ENCODE measurements at places on chromosomes 5 and 9.

DNA sequence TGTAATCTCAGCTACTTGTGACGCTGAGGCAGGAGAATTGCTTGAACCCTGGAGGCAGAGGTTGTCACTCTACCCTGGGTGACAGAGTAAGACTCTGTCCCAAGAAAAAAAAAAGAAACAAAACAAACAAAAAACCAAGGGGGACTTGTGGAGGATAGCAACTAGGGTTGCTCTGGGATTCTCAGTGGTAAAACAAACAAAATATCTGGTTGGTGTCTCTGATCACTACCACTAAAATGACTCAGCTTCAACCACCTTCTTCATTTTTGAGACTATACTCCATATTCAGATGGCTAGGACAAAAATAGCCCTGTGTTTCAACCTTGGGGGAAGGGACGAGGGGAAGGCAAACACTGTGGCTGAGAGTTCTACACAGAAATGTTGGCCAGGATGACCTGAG lies 110.3 kb downstream of the ARRDC3 start:
- no peak for DNase-seq

- no peak for DNase-seq
Observed at GRCh38 chr9:99590840-99591239, 230.8 kb upstream of the NR4A3 start.

GRCh38 chr5:16603295-16603694 lies 13.5 kb downstream of the RETREG1 start:
- no peak for DNase-seq

DNA sequence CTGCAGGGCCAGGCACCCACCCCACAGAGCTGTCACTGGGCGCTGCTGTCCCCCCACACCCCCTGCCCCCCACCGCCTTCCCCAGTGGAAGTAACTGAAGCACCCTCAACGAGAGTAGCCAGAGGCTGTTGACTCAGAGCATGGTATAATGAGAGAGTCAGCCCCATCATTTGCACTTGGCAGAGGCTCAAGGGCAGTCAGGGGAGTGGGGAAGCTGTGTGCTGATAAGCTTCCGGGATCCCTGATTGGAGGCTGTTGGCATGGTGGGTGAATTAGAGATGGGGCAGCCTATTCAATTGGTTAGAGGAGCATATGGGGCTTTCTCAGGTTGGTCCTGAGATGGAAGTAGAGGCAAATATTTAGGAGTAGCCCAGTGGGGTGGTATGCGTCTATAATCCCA lies 77.1 kb upstream of the GOLM1 start:
- DNase-seq = no peak

DNA sequence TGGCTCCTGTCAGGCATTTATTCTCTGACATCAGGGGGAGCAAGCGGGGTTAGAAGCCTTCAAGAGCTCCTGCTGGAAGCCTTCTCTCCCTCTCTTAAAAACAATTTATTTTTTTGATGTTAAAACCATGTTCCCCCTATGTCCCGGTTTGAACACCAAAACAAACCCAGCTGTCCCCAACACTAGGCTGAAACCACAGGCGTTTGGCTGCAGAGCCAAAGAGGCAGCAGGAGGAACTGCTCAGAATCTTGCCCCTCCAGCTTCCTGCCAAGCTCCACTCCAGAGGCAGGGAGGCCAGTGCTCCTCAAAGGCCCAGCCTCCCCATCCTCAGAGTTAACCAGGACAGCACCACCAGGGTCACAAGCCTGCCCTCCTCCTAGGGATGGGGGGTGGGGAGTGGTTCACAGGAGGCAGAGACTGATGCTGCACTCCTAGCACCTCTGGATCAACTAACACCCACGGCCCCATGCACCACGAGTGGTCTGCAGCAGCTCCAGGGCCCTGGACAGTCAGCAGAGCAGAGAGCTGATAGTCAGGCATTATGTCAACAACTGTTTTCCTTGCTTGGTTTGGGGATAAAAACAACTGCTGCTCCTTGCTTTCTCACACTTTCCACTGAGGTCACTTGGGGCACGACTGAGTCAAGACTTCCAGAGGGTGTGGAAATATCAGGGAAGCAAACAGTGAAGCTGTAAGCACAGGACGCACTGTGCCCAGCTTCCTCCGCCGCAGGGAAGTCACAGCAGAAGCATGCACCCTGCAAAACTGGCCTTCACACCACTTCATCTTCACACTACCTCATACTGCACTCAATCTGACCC lies 96.5 kb upstream of the ADRA1B start:
- no peak for DNase-seq

- no peak for DNase-seq
Observed at GRCh38 chr5:11869203-11869602, 35.0 kb downstream of the CTNND2 start.

DNA sequence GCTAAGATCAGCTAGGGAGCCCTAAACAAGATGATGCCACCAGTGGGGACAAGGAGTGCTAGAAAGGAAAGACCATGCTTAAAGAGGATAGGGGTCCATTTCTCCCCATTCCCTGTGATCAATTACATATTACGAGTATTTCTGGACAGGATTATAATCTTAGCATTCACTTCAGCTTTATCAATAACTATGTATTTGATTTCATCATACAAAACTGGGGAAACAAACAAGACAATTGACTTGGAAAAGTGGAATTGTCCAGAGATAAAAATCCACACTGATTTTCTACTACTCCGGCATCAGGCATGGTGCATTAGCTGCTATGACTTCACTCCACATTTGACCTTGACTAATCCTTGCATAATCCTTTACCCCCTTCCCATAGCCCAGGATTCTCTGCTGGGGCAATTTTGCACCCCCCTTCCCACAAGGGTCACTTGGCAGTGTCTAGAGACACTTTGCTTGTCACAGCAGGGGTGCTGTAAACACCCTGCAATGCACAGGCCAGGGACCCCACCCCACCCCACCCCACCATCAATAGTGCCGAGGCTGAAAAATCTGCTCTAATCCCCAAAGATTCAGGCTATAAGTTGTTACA lies 29.9 kb upstream of the UBE2QL1 start:
- no peak for DNase-seq

- DNase-seq = no peak
Observed at GRCh38 chr9:135588886-135589595, 27.5 kb downstream of the PAEP start.

GRCh38 chr9:23526806-23527205 lies 299.2 kb downstream of the ELAVL2 start:
- no peak for DNase-seq

- no peak for DNase-seq
Observed at GRCh38 chr9:115327436-115328122, 209.6 kb upstream of the TNC start.

DNA sequence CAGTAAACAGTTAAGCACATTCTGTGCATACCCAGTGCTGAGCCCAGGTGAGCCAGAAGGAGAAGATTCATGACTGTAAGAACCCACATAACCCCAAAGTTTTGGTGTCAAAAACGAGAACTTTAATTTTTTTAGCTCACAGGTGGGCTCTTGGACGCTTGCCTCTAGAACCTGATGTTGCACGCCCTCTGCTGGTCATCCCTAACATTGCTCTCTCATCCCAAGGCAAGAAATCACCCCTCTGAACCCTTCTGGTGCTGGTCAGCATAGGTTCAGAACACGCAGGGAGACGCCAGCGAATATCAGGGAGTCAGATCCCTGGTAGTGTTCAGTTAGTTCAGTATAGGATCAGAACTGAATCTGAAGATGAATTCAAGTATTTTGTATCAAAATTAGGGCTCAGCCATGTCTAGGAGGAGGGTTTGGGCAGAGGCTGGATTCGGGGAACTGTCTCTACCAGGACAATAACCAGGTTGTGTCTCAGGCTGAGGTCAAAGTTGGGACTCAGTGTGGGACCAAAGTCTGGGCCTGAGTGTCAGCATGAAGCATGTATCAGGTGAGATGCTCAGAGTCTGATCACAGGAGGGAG lies 4.1 kb upstream of the DNAJB5 start:
- DNase-seq = peak; percentile 76

DNA sequence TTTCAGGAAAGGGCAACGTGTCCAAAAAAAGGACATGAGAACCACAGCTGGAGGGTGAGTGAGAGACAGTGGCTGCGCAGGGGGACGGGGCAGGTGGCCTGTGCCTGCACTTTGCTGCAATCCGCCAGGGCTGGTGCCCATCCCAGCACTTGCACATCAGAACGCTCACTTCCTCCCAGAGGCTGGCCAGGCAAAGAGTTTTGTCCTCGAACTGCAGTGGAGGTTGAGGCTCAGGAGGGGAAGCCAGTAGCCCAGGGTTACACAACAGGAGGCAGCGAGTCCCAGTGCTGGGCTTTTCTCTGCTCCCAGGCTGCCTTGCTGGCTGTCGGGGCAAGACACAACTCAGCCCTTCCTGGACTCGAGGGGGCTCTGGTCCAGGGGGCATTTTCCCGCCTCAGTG lies 33.1 kb downstream of the CRB2 start:
- DNase-seq = no peak

GRCh38 chr5:15516486-15516885 lies 16.5 kb downstream of the FBXL7 start:
- no peak for DNase-seq

- no peak for DNase-seq
Observed at GRCh38 chr9:15238646-15239045, 68.4 kb downstream of the TTC39B start.

GRCh38 chr5:57727591-57727990 lies 245.0 kb upstream of the ACTBL2 start:
- no peak for DNase-seq

DNA sequence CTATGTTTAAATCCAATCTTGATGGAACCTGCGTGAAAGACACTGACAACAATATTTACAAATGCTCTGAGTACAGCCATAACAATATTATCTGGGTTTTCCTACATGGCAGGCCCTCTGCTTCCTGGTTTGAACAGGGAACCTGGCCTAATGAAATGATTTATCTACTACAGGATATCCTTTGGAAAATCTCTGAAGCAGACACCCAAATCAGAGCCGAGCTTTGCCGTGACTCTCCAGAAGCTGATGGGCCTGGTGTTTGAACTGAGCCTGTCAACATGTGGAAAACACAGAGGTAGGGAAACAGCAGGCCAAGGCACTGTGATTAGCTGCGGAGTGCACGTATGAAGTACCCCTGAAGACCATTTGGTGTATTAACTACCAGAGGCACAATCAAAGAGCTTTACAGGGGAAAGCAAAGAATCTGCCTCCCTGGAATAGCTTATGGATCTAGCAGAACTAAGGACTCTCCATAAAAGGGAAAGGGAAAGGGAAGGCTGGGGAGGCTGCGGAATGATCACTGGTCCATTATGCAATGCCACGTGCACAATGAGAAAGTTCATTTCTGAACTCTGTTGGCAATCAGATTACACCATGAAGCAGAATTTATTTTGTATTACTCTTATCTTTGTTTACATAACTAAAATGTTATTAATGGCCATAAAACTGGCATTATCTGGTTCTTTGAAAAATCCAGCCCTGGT lies 321.9 kb downstream of the EBF1 start:
- DNase-seq = no peak

DNA sequence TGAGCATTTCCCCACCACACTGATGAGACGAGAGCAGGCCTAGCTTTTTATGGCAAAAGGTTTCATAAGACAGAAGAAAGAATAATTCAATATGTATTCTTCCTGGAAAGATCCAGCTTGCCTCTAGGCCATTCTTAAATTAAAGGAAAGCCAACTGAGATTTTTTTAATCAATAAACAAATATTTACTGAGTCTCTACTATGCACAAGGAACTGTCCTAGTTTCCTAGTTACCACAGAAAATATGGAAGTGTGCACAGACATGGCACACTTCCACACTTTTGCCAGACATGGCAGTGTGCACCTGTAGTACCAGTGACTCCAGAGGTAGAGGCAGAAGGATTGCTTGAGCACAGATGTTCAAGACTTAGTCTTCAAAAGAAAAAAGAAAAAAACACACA lies 281.0 kb downstream of the CETN3 start:
- DNase-seq = no peak

- no peak for DNase-seq
Observed at GRCh38 chr5:170643591-170643990, 139.8 kb downstream of the KCNIP1 start.

Measured in activated T-cell treated with anti-CD3 and anti-CD28 coated beads, Interleukin-2, amount 50 U/mL, for 72 hours (primary cell).